Adrenal gland (tissue), 19 donors: ENCODE measurements at places on chromosomes 13 and 19. TPM values are rescaled to one million over a fixed set of nuclear protein-coding genes. Genes with fewer than 3 reads are reported as not detected.

- no peaks in the 10 kb centered on the region for H3K36me3 ChIP-seq
- no peak overlapping the region for H3K27ac ChIP-seq
Measured at GRCh38 chr13:38980750-38981078, 9.9 kb downstream of the STOML3 start.

Gene KIR2DL4
- not detected for total RNA-seq

GRCh38 chr19:51457351-51458013, 772 bp downstream of the SIGLEC8 start:
- no peaks in the 10 kb centered on the region for H3K36me3 ChIP-seq
- H3K27ac ChIP-seq: peak overlapping the region; percentile 27
- H3K4me3 ChIP-seq: no peak overlapping the region
- H3K4me1 ChIP-seq: no peaks in the 10 kb centered on the region
- peaks cover 5% of the 10 kb centered on the region for H3K27me3 ChIP-seq
- DNase-seq: peak; percentile 8

Gene SOX1
- not detected for total RNA-seq
